ENCODE measurements at places on chromosomes 3 and 15.

- DNase-seq: no peak
Measured at GRCh38 chr15:80736560-80736959, 41.5 kb downstream of the ABHD17C start.

DNA sequence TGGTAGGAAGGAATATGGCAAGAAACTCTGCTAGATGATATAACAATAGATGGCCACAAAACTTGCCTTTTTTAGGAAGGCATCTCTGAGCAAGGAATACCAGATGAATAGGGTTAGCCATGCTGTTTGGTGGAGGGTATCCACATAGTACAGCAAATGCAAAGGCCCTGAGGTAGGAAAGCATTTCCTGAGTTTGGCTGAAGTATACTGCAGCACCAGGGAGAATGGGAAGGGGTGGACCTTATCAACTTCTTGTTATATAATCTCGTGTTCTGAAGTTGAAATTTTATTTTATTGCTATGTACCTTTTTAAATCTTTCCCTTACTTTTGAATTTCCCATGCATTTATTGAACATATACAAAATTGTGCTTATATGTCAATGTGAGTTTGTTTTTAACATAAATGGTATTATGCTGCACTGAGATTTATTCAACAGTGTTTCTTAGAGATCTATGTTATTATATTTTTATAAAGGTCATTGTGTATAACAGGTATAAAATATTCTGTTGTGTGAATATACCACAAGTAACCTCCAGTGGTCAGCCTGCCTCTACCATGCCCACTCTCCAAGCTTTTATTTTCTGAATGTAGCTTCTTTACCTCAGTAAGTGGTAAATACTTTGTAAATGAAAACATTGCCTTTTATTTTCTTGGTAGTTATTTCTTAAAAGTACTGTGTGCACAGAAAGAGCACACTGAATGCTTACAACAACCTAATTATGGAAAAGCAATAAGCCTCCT lies 2.8 kb upstream of the KAT2B start:
- no peak for DNase-seq

GRCh38 chr15:55965091-55965490 lies 28.3 kb downstream of the NEDD4 start:
- DNase-seq: no peak

GRCh38 chr3:108998436-108998835 lies 44.8 kb upstream of the GUCA1C start:
- no peak for DNase-seq

- DNase-seq: no peak
Measured at GRCh38 chr15:57591822-57592367, at the start of gene MYZAP. Gene MYZAP, plus strand, starts transcription at chr15:57591904. Its CDS starts 131 bp downstream, at chr15:57592035.

DNA sequence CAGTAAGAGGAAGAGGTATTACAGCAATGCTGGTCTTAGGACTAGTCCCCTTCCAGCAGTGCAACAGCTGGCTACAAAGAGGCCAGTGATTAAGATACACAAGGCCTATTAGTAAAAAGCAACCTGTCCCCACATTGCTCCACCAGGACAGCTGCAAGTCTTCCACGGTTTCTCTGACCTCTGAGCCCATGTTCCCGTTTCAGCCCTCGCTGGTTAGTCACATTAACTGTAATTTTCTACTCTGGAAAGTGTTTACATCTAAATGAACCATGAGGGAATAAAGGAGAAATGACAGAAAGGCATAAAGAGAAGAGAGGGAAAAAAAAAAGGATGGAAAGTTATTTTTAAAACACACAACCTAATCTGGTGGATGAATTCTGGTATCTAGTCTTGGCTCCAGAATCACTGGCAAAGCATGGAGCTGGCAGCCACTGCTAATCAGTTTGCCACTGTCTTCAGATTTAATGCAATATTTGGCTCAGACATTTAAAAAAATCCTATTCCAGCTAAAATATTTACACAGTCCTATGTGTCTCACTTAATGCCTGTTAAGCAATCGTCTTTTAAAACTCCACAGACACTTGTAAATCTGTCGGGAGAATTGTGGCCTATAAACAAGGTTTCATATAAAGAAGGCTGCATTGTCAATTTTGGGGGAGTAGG lies 154.9 kb downstream of the GREM1 start:
- no peak for DNase-seq

GRCh38 chr3:154584041-154584440 lies 154.1 kb upstream of the GPR149 start:
- no peak for DNase-seq

DNA sequence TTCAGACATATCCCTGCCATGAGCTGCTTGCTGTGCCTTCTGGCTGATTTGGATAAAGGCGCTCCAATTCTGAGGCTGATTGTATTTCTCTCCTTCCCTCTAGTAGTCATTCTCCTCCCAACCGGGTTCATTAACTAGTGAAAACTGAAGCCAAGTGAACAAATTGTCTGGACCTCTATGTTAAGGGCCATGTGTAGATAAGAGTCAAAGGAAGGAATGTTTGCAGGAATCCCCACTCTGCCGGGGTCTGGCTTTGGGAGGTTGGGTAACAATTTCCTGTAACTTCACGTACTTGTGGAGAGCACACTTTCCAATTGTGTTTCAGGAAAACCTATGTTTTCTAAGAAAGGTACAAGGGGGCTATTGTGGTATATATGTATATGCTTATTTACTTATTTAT lies 38.2 kb upstream of the SUCLG2 start:
- no peak for DNase-seq

DNA sequence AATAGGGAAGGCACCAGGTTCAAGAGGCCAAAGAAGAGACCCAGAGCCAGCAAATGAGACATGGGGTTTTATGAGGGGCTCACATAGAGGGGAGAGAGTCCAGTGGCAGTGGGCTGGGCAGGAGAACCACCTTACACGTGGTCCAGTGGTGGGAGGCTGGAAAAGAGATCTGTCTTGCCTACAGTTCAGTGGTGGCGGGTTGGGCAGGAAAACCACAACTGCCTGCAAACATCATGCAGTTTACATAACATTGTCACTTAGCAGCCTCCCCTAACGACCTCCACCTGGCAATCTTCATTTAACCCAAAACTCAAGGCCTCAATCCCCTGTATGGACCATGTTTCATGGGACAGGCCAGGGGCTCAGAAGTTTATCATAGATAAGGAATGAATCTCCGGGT lies 29.1 kb downstream of the CRYGS start:
- no peak for DNase-seq

DNA sequence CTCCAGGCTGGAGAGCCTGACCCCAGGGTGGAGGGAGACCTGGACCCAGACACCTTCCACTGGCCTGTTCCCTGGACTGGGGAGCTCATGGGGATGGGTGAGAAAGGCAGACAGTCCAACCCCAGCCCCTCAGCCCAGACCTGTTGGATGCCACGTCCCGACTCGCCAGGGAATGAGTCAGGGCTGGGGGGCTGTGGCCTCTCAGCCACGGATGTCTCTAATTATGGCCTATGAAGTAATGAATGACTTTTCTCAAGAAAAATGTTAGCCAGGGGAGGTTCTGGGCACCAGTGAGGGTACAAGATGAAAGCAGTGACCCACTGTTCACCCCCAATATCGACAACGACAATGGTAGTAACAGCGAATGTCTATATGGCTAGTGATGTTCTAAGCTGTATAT lies 107.0 kb upstream of the RPL32 start:
- no peak for DNase-seq

GRCh38 chr3:57896691-57897090 lies 111.5 kb upstream of the FLNB start:
- no peak for DNase-seq

DNA sequence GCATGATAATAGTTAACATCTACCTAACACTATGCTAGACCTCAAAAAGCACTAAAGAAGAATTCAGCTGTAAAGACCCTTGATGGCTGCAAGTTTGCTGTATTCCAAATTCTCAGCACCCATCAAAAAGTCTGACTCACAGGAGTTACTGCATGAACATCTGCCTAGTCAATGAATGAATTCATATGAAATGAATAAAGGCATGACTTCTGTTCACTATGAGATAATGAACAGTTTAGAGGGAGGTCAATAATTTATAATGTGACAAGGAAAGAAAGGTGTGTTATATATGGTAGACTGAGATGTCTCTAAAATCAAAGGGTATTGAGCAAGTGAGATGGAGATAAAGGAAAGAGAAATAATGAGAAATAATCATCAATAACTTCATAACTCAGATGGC lies 508.2 kb upstream of the TGFBR2 start:
- no peak for DNase-seq

- no peak for DNase-seq
Measured at GRCh38 chr3:46574243-46574646, 8.1 kb upstream of the LRRC2 start.

GRCh38 chr3:35974872-35975271 lies 335.5 kb downstream of the ARPP21 start:
- no peak for DNase-seq

DNA sequence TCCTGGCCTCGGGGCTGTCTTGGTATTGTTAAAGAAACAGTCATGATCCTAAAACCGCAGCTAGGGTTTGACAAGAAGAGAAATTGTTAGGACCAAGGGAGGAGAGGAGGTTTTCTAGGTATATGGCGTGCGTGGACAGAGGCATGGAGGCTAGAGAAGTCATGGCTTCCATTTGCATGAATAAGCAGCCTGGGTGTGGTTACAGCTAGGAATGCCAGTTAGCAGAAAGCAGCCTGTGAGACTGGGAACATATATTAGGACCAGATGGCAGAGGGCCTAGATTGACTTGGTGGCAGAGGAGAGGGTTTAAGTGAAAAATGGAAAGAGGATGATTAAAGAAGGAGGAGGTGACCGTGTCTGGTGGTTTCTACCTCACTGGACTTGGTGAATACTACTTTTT lies 573.6 kb upstream of the ARRDC4 start:
- no peak for DNase-seq

DNA sequence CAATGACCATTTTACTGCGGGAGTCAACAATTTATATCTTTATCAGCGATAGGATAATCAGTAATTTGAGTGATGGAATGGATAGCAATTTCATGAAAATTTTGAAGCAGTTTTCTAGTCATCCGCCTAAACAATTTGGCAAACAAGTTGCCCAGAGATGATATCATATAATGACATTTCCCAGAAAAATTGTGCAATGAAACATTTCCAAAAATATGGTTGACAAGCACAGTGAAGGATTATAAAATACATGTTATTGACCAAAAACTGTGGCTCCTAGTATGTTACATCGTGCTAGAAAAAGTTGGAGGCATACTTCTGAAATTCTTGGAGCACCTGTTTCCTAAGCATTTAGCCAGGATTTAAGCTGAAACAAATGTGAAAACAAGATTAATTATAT lies 145.1 kb downstream of the GHSR start:
- DNase-seq: no peak

GRCh38 chr3:143510601-143511000 lies 337.7 kb downstream of the SLC9A9 start:
- no peak for DNase-seq

DNA sequence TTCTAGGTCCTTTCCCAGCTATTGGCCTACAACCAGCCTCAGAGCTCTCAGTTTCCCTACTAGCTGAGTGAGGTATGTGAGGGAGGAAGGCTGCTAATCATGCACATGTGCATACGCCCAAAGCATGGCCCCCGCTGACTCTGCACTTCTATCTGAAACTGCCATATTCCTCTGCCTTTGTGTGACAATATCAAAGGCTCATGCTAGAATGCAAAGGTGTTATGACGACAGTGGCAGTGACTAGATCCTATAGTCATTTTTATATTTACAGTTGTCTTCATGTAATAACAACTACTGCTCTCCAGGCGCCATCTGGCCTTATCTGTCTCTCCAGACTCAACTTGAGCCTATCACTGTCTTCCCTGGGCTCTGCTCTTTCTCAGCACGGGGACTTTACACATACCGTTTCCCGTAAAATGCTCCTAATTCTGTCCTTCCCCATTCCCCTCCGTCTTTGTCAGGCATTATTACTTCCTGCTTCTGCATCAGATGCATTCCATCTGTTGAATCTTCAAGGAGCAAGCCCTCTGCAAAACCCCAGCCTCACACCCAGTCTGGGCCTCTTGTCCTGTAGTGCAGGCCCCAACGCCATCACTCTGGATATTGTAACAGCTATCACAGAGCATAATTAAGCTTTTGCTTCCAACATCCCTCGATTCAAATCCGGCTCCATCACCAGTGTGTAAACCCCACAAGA lies 102.5 kb downstream of the PDCD6IP start:
- no peak for DNase-seq

- DNase-seq: no peak
Measured at GRCh38 chr3:43343815-43344214, 57.5 kb downstream of the SNRK start.

- no peak for DNase-seq
Measured at GRCh38 chr15:79083154-79083553, 7.4 kb downstream of the RASGRF1 start.

GRCh38 chr15:76626611-76627010 lies 278.5 kb downstream of the SCAPER start:
- DNase-seq: no peak

DNA sequence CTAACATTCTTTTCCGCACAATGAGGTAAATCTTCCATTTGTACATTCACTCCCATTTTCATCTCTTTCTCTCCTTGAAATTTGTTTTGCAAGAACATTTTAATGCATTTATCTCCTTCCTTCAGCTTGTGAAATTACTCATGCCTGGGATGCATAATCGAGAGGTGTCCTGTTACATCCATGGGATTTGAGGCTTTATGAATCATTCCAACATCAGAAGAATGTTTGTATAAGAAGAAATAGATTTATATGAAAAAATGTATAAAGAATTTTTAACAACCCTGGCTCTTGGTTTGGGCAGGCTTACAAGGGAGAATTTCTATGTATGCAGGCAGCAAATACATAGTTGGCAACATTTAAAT lies 93.2 kb upstream of the MBNL1 start:
- peak; percentile 93 for DNase-seq

- no peak for DNase-seq
Measured at GRCh38 chr3:242602-243355, 46.2 kb downstream of the CHL1 start.

DNA sequence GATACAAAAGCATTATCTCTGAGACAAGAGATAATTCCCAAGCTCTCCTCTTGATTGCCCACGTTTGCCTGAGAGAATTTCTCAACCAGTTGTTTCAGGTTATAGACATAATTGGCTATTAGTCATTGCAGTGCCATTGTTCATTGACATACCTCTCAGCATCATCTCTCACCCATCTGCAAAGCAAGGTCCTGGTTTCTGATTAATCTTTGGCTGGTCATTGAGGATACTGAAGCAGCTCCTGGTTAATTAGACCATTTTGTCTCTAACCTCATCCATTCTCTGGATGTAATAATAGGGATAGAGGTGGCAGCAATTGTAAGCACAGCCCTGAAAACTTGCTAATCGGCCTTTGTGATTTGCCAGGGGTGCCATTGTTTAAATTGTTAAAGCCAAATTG lies 104.2 kb downstream of the CNTN6 start:
- DNase-seq: no peak

GRCh38 chr3:62554264-62554799 lies 181.0 kb upstream of the FEZF2 start:
- DNase-seq: no peak

- DNase-seq: no peak
Measured at GRCh38 chr3:183766745-183767606, 58.4 kb downstream of the MAP6D1 start.

- no peak for DNase-seq
Measured at GRCh38 chr15:63809452-63809851, 24.3 kb downstream of the HERC1 start.

GRCh38 chr3:73484656-73485248 lies 140.0 kb downstream of the PDZRN3 start:
- no peak for DNase-seq

- DNase-seq: no peak
Measured at GRCh38 chr3:152213203-152213602, 55.5 kb upstream of the MBNL1 start.

All from AG04449 (cell line).